Glutamatergic neuron (in vitro differentiated cells): ENCODE measurements at places on chromosomes 6 and 20.

DNA sequence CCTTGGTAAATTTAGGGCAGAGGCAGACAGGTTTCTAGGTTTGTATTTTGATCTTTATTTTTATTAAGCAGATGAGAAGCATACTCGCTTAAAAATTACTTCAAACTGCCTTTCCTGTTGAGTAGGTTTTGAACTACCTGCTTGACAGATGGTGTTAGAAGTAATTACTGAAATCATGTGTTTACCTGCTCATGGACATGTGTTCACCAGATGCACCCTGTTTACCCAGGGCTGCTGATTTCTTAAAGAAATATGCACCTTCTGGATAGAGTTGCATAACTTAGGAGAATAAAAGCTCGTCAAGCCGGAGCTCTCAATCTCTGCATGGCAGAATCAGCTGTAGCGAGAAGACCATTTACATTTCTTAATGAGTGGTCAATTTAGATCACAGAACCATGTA lies 165.1 kb downstream of the CDKAL1 start:
- DNase-seq: no peak

- DNase-seq: peak; percentile 29
Observed at GRCh38 chr6:24522228-24523176, 27.7 kb downstream of the ALDH5A1 start.

DNA sequence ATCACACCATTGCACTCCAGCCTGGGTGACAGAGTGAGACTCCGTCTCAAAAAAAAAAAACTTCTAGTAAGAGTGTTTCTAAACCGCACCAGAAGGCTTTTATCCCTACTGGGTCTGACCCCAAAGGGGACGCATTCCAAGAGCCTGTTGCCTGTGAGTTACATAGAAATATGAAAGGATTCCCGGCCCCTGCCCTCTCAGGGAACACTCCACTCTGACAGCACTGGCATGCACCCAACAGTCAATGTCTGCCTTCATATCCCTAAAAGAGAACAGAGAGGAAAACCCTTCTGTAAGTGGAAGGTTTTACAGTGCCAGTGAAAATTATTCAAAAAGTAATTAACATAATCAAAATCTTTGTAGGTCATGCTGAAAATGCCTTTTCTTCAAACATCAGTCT lies 117.1 kb upstream of the PTPRT start:
- DNase-seq: no peak

DNA sequence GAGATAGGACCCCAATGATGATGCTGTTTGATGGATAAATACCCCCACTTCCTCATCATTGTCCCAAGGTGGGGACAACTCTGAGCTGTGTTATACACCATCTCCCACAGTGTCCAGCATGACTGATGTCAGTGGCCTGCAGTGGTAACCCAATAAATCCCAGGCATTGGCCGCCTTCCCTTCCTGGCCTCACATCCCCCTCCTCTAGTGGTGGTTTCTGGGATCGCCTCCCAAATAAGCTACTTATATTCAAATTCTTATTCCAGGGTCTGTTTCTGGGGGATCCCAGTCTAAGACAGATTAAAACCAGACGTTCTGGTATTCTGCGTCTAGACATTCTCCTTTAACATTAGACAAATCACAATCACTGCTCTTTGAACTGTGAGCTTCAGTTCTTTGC lies 90.6 kb downstream of the SCP2D1 start:
- no peak for DNase-seq

DNA sequence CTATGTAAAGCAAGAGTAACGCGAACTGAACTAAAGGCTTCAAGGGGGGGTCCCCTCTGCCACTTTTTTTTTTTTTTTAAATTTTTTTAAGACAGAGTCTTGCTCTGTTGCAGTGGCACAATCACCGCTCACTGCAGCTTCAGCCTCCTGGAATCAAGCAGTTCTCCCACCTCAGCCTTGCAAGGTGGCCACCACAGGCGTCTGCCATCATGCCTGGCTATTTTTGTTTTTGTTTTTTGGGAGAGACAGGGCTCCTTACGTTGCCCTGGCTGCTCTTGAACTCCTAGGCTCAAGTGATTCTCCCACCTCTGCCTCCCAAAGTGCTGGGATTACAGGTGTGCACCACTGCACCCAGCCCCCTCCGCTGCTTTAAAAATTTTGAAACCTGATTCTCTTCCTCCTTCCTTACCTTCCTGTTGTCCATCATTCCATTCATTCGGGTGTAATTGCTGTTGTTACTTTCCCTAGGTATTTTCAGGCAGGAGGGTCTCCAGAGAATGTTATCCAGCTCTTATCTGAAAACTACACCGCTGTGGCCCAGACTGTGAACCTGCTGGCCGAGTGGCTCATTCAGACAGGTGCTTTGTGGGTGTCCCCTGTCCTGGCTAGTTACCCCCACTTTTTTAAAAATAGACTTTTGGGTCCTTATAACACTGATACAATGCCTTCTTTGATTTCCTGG lies 5.4 kb downstream of the NELFCD start:
- no peak for DNase-seq

DNA sequence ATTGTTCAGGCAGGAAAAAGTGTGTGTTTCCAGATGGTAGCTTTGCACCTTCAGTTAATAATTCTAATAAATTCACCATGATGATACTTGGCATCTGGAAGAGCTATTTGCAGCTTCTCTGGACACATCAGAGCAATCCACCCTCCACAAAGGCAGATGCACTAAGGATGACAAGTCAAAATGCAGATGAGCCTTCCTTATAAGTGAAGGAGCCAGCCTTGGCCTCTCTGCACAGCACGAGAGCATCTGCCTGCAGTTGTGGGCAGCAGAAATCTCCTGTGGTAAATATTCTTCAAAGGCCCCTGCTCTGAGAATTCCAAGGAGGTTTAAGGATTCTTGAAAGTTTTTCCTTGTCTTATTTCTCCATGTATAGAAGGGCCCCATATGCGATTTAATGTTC lies 6.9 kb upstream of the POM121L2 start:
- no peak for DNase-seq

- no peak for DNase-seq
Observed at GRCh38 chr20:44979090-44979621, 12.8 kb downstream of the STK4 start.

DNA sequence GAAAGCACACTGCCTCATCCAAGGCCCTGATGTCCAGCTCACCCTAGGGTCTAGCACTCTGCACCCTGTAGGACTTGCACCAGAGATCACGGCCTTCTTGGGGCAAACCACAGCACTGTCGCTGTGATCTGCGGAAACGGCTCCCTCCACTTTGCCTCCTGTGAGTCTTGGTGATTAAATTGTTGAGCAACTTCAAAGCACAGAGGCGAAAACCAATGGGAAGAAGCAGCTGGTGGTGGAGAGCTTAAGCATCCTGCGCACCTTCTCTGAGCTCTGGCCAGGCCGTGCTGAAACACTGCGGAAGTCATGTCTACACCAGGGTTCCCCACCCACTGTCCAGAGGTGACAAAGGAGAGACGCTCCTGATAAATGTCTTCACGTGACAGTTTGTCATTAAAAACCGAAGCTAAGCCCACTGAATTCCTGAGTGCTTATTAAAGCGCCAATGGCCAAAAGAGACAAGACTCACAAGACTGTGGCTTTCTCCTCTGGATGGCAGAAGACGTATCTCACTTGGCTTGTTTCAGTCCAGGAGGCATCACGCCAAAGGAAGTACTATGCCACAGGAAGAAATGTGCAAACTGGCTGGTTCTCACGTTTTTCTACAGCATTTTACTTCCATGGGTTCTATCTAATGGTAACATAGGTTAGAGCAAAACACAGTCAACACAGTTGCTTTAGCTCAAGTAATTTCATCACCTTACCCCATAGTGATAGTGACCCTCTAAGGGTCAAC lies 3.1 kb downstream of the RAMACL start:
- no peak for DNase-seq

DNA sequence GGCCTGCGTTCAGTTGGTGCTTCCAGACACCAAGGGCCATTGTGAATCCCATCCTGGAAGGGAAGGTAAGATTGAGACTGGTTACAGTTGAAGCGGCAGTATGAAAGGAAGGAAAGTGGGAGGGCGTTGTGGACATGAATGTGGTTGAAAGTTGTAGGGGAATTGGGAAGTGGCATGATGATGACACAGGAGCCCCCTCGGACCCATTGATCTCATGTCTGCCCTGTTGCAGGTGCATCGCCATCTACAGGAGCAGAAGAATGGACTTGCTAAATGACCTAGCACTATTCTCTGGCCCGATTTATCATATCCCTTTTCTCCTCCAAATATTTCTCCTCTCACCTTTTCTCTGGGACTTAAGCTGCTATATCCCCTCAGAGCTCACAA lies 5.5 kb downstream of the HLA-DQA1 start:
- DNase-seq: no peak

DNA sequence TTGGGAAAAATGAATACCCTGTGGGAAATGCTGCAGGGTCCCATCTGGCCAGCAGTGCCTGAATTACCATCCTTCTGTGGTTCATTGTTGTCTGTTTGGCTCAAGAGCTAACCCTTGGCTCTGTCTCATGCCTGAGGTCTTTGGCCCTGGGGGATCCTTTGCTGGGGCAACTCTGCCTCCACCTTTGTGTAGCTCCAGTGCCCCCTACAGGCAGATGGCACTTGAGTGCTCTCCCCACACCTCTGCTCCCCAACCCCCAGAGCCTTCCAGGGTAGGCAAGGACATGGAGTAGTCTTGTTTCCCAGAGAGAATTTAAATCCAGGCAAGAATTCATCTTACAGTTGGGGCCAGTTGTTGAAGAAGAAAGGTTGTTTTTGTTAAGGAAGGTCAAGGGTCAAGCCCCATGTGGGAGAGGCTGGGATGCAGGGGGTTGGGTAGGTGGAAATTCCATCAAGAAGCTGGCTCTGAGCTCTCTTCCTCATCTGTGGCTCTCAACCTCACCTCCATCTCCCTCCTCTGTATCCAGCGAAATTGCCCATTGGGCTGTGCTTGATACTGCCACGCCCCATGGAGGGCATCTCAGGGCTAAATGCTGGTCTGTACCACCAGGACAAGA lies 44.2 kb downstream of the ZNF831 start:
- peak; percentile 69 for DNase-seq

GRCh38 chr20:56381501-56381900 lies 10.5 kb downstream of the AURKA start:
- no peak for DNase-seq

DNA sequence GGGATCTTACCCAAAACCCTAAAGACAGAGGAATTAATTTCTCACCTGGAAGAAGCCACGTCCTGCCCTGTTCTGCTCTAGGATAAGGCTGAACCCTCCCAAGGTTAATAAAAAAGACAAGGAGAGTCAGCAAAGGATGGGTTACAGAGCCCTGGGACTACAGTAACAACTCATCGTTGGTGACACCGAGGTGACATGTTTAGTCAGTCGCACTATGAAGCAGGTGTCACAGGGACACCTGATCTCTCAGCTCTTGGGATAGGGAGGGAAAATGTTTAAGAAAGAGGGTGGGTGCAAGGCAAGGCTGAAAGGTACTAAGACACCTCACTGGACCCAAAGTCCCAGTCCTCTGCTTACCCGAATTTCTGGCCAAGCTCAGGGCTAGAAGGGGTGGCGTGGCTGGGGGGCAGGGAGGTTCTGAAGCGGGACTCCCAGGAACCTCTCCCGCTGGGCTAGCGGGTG lies 562 bp downstream of the MOCS1 start:
- DNase-seq: no peak
